ENCODE measurements at places on chromosomes 4 and X.
A peak's percentile ranks its signal among the peaks of the same experiment; 100 is the strongest.

DNA sequence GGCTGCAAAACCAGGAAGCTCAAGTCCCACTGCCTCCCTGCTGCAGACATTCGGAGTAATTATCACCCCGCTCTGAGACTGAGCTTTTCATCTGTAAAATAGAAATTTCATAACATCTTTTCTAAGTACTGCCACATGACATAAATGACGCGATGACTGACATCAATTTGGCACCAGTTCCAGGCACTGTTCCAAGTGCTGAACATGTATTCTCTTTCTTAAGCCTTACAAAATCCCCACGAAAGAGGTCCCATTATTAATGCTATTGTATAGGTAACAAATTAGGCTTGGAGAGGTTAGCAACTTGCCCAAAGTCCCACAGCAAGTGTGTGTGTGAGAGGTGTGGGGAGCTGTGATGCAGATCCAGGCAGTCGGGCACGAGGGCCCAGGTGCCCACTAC is 56.4 kb downstream of the SLC2A9 start:
- DNase-seq = no peak

- DNase-seq = no peak
These were observed 400 bp upstream of the PAQR3 start for GRCh38 chr4:78939667-78940008.

- no peak for DNase-seq
These were observed 185.1 kb downstream of the NPNT start for GRCh38 chr4:106080376-106080775.

DNA sequence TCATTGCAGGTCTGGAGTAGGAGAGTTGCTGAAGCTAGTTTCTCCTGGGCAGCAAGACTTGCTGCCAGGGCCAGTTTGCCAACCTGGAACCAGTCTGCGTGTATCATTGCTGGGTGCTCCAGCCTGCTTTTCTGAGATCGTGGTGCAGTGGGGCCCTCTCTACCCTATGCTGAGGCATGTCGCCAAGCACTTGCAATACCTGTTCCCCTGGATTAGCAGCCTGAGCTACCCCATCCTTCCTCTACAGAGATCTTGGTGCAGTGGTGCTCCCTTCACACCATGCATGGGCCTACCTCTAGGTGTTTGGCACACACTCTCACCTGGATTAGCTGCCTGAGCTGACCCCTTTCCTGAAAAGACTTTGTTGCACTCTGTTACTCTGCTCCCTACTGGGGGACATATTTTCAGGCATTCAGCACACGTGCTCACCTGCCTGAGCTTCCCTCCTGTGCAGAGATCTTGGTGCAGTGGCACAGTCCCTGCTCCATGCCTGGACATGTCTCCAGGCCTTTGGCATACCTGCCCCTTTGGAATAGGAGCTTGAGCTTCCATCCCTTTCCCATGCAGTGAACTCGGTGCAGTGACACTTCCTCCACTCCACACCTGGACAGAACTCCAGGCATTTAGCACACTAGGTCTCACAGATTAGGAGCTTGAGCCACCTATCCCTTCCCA is 133.7 kb upstream of the CXCL13 start:
- DNase-seq = no peak

DNA sequence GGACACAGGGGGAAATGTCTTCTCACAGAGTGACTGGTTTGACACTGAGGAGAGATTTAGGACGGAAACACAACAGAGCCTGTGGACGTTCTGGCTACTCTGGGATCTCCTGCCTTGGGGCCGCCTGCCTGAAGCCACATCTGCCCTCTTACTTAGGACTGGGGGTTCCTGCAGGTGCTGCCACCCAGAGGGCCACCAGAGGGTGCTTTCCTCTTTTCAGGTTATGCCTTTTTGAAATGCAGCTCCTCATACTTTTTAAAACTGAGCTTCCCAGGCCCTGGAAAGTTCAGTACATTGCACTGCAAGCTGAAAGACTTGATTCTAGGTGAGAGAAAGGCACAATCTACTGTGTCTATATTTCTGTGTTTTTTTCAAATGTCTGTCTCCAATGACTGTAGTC is 92.2 kb upstream of the PGRMC2 start:
- DNase-seq = no peak

- no peak for DNase-seq
These were observed 82.6 kb downstream of the LUZP4 start for GRCh38 chrX:115372152-115372551.

GRCh38 chr4:665381-665750 is 8.7 kb downstream of the ATP5ME start:
- no peak for DNase-seq

- no peak for DNase-seq
These were observed 213.5 kb downstream of the VEGFC start for GRCh38 chr4:176579226-176579625.

GRCh38 chr4:8393593-8394038 is 46.9 kb downstream of the ACOX3 start:
- DNase-seq = peak; percentile 76
